ENCODE measurements at places on chromosomes 16 and 17. TPM values are rescaled to one million over a fixed set of nuclear protein-coding genes. Genes with fewer than 3 reads are reported as not detected.

NLGN2 gene
- total RNA-seq, result 9.9 TPM

SLFN12 gene
- total RNA-seq, result 10.7 TPM

LYRM1 gene
- total RNA-seq, result 28.0 TPM

NTN3 gene
- total RNA-seq, result not detected

FAM117A gene
- total RNA-seq, result 20.9 TPM

TMEM219 gene
- 57.1 TPM for total RNA-seq

CCL5 gene
- total RNA-seq, result 133 TPM

Measured in activated CD4-positive, alpha-beta memory T cell treated with anti-CD3 and anti-CD28 coated beads for 36 hours (primary cell).